ENCODE measurements at places on chromosomes 4 and X.

GRCh38 chrX:20300822-20301221, 34.1 kb upstream of the RPS6KA3 start:
- no peak for DNase-seq
- no peaks in the 10 kb centered on the region for H3K4me1 ChIP-seq
- no peak overlapping the region for H3K4me3 ChIP-seq
- no peaks in the 10 kb centered on the region for H3K27me3 ChIP-seq
- H3K36me3 ChIP-seq = no peaks in the 10 kb centered on the region
- H3K27ac ChIP-seq = no peak overlapping the region

- H3K27me3 ChIP-seq = no peaks in the 10 kb centered on the region
- H3K4me1 ChIP-seq = no peaks in the 10 kb centered on the region
- no peak overlapping the region for H3K4me3 ChIP-seq
- H3K36me3 ChIP-seq = no peaks in the 10 kb centered on the region
Measured at GRCh38 chr4:117637347-117637746, 396.9 kb upstream of the NDST3 start.

DNA sequence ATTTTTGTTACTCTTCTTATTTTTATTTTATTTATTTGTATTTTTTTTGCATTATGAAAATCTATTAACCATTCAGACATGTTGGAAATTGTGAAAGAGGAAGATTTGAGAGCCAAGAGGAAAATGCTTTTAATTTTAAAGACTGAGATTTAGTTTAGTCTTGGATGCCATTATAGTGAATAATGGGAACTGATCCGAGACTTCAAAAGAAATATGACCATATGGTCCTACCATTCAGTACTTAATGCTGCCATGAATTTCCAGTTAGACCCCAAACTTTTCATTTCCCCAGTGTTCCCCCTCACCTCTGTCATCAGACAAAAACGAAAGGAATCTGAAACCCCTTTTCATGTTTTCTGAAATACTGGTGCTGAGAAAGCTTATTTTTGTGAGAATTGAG, 95.5 kb downstream of the TENM3 start:
- DNase-seq = no peak
- H3K27me3 ChIP-seq = no peaks in the 10 kb centered on the region
- H3K4me1 ChIP-seq = no peaks in the 10 kb centered on the region
- no peaks in the 10 kb centered on the region for H3K36me3 ChIP-seq
- no peak overlapping the region for H3K27ac ChIP-seq

DNA sequence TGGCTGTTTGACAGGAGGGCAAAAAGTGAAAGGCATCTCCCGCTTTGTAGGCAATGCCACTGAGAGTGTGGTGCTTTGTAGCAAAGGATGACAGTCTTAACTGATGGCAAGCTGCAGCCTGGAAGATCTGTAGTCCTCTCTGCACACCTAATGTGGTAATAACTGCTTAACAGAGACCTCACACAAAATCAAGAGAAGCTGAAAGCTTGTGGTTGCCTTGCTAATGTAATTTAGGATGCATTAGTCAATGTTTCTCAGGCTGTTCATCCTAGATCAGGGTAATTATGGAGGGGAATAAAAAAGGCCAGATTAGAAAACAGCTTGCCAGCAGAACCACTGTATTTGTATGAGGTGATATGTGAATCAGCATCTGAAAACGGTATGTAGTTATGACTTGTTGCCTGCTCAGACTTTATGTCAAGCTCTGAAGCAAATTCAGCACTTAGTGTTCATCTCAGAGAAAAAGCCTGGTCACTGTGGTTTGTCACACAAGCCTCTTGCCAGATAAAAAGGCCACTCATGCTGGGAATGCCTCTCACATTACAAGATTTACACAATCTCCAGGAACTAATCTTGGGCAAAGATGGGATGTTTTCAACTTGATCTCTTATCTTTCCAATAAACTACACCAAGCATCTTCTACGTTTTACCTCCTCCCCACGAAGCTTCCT, 130.8 kb downstream of the ENOX2 start:
- no peak for DNase-seq
- H3K4me3 ChIP-seq = no peak overlapping the region
- H3K27me3 ChIP-seq = no peaks in the 10 kb centered on the region
- no peaks in the 10 kb centered on the region for H3K4me1 ChIP-seq
